CD4-positive, alpha-beta T cell treated with Interleukin-2 at 100 ng/mL for 4 hours (primary cell): ENCODE measurements at places on chromosomes 1 and 21.

DNA sequence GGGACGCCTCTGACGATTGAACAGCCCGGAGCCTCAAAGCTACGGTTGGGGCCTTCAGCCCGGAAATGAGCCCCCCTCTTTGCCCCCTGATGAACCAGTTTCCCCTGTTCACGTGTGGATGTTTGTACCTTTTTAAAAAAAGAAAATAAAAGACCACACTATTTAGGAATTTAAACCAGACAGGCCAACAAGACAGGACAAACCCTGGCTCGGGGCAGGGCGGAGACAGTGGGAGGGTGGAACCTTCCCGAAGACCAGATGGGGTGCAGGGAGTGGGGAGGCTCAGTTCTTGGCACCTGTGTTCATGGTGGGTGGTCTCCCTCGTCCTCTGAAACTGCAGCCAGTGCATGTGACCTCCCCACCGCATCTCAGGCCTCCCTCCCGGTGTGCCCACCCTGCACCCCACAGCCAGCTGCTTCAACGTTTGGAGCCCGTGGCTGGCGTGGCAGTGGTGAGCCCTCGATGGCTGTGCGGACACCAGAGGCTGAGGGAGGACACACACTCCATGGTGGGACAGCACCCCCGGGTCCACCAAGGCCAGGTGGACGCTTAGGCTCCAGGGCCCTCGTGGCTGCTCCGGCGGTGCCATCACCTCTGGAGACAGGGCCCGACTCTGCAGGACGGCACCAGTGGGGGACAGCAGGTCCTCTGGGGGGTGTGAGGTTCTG lies 45.6 kb downstream of the COL18A1 start:
- DNase-seq = no peak

GRCh38 chr1:62625415-62625814 lies 28.1 kb downstream of the ANGPTL3 start:
- DNase-seq = no peak

DNA sequence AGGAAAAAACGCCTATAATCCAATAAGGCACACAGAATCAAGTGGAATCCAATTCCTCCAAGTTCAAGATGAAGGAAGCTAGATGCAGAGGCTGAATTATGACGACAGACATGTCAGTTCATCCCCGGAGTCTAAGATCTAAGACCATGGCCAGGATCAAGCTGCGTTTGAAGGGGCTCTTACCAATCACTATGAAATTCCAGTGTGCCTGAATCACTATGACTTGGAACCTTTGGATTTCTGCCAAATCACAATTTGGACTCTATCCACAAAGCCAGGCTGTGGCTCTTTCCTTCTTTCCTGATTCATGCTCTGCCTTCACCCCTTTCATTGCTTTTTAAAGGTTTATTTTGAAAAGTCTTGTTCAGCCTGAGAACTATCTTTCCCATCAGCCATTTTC lies 17.1 kb downstream of the OLIG2 start:
- DNase-seq = no peak

DNA sequence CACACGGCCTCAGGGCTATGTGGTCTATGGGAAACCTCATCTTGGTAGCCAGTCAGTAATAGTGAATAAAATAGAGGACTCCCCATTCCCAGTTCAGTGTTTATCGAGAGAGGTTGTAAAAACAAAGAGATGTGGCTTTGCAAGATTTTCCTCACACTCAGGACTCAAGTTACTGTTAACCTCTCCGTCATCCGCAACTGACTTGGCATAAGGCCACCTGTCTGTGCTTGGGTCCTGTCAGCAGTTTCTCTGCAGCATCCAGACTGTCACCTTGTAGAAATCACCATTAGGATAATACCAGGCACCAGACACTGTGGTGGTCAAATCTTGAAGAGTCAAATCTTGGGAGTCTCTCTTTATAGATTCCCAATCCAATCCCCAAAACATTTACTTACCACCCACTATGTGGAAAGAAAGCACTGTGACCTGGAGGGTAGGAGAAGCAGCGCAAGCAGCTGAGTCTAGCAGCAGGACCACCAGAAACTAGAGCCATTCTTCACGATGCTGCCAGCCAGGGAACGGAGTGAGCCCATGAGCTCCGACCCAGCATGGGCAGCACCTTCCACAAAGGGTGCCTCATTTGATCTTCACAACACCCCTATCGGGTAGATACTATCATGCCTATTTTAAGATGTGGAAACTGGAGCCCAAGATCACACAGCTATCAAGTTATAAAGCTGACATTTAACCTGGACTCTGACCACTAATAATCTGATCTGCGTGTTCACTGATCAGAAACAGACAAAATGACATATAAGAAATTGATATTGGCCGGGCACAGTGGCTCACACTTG lies 5.6 kb upstream of the GPR25 start:
- no peak for DNase-seq

DNA sequence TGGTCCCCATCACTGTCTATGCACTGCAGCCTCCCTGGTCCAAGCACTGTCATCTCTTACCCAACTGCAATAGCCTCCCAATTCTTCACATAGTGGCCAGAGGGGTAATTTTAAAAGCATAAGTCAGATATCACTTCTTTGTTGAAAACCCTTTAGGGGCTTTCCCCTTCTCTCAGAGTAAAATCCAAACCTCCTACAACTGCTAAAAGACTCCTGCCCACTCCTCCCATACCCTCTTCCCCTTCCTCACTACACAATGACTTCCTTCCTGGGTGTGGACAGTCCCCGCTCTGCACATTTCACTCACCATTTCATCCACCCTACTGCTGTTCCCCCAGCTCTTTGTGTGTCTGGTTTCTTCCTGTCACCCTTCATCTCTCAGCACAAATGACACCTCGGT lies 8.3 kb downstream of the MCOLN2 start:
- no peak for DNase-seq

DNA sequence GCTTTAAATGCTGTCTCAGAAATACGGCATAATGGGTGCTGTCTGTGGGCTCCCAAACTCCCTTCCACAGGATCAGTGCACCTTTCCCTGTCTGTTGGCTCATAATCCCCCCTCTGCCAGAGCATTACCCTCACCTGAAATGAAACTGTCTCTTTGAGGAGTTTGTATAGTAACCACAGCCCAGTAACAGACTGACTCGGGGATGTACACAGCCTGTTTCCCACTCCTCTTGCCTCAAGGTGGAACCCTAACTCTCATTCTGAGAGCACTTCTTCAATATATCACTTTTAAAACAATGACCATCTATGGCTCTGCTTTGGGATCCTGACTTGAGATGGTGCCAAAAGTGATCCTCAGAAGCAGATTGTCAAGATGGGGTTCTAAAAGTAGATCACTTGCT lies 332.5 kb downstream of the AMY1C start:
- DNase-seq = no peak

DNA sequence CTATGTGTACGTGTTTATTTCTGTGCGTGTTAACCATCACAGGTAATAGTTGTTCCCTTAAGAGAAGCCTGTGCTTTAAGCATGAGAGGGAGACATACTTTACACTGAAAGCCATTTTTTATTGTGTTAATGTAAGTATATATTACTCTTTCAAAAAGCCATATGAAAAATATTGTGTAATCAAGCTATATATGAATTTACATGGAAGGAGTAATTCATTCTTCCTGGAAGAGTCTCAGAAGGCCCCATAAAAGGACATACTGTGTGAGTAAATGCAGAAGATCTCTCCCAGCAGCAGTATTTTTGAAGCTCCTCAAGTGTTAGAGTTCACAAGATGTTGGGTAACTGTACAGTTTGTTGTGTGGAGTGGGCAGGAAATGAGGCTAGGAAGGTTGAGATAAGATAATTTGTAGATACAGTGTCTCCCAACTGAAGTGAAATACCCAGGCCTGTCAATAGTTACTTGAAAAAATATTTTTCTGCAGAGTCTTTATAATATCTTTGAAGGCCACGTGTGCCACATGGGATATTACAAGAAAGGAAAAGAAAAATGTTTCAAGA lies 138.3 kb downstream of the PTGER3 start:
- no peak for DNase-seq

DNA sequence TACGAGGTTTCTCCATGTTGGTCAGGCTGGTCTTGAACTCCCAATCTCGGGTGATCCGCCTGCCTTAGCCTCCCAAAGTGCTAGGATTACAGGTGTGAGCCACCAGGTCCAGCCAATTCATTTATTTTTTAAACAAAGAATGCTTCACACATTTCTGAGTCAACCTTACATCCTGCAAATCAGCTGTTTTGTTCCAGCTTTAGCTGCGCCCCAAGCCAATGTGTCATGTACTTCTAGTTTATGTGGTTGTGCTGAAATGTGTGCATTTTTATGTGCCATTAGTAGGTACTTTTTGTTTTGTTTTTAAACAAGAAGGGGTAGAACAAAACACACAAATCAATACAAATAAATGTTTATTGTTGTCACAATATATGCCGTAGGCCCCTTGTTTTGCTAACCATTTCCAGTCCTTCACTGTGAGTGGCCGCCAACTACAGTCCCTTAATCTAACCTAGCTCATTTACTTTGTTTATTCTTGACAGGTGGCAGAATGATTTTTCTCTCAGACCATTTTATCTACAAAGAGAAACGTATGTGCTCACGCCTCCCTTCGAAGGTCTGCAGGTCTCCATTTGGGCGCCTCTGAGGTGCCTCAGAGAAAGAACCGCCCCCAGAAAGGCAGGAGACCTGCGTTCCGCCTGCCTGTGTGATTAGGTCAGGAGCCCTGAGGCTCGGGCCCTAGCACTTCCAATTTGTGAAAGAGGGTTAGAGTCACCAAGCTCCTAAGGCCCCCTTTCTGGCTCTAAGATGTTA lies 2.8 kb upstream of the CASQ2 start:
- DNase-seq = no peak

DNA sequence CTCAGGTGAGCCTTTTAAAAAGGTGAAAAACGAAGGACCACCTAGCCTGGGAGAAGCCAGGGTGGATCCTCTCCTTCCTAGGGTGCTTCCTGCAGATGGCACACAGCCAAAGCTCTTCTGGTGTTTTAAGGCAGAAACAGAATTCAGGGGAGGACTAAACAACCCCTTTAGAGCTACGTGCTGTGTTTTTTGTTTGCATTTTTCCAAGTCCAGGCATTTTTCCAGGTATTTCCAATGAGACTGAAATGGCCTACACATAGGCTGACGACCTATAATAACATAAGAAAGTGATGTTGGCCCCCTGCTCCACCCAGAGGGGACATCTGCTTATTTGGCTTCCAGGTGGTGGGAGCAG lies 83.8 kb downstream of the CAPZB start:
- no peak for DNase-seq

DNA sequence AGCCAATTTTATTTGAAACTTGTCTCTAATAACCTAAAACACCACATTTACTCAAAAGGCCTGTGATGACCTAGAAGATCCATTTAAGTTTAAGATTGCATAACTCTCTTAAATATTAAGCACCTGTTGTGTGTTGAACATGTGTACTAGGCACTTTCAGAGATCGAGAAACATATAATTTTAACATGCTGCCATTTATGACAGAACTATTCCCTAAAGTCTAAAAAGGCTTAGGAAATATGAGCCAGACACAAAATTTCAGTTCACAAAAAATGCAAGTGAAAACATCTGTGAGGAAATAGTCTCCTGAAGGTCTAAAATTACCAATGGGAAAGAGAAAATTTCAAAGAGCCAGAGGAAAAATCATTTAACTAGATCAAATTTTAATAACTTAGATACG lies 37.7 kb downstream of the CEP170 start:
- DNase-seq = no peak

DNA sequence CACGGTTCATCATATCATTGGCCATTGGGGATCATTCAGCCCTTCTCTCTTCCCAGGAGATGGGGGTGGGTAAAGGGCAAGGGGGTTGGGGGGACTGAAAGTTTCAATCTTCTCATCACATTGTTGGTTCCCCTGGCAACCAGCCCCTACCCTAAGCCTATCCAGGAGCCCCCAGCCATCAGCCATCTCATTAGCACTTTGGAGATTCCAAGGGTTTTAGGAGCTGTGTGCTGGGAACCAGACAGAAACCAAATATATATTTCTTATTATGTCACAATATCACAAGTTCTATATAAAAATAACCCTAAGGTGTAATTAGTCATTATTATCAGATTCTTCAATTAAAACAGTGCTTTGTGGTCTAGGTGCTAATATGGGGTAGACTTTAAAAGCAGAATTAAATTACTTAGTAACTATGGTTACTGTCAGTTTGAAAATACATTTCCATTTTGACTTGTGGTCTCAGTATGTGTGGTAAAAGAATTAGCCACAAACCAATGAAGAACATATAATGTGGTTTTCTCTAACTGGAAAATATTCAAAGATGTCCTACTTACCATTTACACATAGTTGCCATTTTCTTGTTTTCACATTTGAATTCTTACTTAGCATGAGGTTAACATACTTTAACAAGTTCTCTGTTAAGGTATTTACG lies 28.1 kb downstream of the IL23R start:
- DNase-seq = peak; percentile 69

DNA sequence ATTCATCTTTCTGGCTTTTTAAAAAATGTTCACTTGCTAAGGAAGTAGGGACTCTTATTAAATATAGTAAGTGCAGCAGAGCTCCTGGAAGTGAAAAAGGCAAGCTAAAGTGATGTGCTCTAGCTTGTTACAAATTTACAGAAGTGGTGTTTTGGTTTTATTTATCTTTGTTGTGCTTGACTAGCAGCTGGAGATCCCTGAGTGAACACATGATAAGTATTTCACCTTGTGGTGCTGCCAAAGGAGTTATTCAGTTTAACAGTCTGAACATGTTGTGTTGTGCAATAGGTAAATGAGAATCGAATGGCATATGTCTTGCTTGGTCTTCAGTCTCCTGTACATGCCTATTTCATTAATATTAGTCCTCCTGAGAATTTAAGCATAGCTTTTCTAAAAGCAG lies 315.7 kb downstream of the TPR start:
- DNase-seq = no peak
